ENCODE measurements at places on chromosomes 2 and 18. TPM values are rescaled to one million over a fixed set of nuclear protein-coding genes. Genes with fewer than 3 reads are reported as not detected.

- DNase-seq, result no peak
Measured at GRCh38 chr2:28692411-28692810, 59.2 kb upstream of the PPP1CB start.

DNA sequence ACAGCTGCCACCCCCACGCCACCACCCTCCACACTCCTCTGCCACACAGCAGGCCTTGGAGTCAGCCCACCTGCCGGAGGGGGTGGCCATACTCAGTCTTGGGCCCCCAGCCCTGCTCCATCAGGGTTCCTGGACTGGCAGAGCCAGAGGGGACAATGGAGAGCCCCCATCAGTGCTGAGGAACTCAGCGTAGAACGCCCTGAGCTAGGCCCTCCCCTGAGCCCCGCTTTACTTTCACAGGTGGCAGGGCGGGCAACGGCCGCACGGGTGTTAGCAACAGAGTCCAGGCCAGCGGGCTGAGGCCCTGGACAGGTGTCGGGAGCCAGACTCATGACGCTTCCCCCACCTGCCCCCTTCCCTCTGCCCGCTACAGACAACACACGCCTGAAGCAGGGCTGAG, 47.1 kb downstream of the FOSL2 start:
- no peak for DNase-seq

GRCh38 chr2:20618468-20618885, 32.4 kb downstream of the HS1BP3 start:
- DNase-seq, result no peak

DNA sequence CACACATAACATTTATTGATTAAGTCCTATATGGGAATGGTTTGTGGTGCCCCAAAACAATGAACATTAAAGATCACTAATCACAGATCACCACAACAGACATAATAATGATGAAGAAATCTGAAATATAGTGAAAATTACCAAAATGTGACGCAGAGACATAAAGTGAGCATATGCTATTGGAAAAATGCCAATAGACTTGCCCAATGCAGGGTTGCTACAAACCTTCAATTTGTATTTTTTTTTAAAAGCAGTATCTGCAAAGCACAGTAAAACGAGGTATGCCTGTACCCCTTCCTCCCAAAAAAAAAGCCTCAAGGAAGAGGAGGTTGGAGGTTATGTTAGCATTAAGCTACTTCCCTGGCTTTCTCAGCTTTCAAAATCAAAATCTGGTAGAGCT, 131.1 kb downstream of the RBMS1 start:
- DNase-seq, result no peak

DNA sequence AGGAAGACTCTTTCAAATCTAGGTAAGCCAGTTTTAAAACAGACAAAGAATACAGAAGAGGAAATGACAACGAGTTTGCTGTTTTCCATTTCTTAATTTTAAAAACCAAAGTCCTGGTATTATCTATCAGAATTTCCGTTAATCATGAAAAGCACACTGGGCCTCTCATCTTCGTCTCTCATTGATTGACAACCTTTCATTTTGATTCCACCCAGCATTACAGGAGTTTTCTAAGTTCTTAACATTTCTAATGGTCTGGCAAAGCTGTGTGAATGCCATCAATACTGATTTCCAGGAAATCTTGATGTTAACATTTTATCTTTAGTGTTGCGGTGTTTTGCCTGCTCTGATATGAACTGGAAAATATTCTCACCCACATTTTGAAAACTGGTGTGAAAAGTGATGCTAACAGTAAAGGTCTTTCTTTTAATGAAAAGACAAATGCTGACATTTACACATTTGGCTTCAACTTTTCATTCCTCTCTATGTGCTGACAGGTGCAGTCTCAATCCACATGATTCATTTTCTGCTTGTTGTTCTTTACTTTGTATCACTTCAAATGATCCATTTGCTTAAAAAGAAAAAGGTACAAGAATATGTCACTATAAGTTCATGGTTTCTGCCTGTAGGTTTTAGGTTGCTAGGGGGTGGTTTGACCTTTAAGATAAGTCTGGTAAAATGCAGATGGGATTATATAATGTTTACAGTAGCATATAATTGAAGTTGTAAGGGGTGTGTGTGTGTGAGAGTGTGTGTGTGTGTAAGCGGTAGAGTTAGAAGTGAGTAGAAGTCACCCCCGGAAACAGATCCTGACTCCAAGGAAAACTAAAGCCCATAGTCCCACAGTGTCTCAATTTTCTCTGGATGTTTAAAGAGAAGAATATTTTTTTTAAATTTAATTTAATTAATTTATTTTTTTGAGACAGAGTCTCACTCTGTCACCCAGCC, 29.5 kb downstream of the SCYGR8 start:
- DNase-seq, result no peak

DNA sequence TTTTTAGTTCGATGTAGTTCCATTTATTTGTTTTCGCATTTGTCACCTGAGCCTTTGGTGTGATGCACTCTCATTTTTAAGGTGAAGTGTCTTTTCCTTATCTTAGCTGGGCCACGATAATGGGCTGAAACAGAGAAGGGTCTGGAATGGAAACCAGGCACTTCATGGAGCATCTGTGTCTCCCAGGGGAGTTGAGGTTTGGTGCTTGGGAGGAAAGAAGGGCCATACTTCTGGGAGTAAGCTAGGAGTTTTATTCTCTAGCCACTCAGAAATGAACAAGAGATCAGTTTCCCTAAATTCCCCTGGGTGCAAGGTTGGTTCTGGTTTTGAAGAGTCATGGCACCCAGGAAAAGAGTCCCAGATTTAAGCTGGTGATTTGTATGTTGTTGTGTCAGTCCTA, 179.4 kb upstream of the CXCR4 start:
- DNase-seq, result peak; percentile 55

DNA sequence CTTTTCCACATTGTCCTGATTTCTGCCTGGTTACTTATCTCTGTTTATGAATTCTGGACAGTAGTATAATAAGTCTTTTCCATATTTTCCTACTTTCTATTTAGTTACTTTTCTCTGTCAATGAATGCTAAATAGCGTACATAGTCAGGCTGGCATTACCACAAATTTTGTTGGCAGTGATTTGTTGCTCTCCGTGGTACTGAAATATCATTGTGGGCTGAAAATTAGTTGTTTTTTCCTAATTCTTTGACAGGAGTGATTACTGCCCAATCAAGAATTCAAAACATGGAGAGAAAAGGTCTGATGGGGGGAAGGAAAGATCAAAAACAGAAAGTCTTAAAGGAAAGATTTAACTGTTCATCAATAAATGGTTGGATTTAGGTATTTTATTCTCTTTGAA, 7.7 kb upstream of the GALNT13 start:
- DNase-seq, result no peak

- no peak for DNase-seq
Measured at GRCh38 chr2:175709248-175709647, 292.8 kb downstream of the LNPK start.

DNA sequence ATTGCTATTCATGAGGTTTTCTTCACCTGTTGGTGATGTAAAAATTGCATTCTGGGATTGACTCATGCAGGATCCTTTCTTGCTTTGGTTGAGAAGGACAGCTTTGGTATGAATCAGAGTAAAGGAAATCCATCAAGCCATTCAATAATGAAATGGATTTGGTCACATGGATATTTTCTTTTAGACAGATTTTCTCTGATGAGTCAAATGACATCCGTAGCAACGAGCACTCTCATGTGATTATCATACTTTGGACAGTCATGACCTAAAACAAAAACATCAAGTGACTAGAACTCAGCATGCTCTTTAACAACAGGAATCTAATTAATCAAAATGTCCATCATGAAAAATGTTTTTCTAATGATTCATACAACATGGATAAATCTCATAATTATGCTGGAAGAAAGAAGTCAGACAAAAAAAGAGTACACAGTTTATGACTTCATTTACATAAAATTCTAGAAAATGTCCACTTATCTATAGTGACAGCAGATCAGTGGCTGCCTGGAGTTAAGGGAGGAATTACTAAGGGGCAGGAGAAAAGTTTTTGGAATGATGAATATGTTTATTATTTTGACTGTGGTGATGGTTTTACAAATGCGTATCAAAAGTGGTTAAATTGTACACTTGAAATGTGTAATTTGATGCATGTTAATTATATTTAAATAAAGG, 30.7 kb downstream of the TRAK2 start:
- DNase-seq, result no peak

DNA sequence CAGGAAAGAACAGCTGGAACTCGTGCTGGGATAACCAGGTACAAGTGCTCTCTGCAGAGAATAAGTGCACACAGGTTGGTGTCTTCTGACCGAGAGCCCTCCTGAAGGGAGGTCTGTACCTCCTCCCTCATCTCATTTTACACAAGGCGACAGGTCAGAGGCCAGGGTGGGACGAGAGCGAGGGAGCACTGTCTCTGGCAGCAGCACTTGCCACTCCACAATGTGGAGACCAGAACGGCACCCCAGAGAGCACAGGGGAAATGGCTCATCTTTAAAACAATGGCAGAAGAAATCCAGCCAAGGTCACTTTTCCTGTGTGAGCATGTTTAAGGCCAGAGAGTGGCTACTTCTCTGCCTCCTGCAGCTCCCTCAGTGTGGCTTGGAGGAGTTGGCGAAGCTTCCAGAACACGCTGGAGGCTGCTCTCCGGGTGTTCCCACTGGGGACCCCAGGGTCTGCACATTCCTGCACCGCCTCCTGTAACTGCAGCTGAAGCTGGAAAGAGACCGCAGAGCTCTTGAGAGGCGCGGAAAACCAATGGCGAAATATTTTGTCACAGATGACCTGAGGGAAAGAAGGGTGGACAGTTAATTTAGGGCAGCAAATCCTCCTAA, 20.8 kb downstream of the DIPK1C start:
- no peak for DNase-seq

GRCh38 chr2:172693037-172693436, 42.6 kb upstream of the RAPGEF4 start:
- no peak for DNase-seq

- DNase-seq, result no peak
Measured at GRCh38 chr18:75003039-75003438, 205.9 kb downstream of the PTGR3 start.

DNA sequence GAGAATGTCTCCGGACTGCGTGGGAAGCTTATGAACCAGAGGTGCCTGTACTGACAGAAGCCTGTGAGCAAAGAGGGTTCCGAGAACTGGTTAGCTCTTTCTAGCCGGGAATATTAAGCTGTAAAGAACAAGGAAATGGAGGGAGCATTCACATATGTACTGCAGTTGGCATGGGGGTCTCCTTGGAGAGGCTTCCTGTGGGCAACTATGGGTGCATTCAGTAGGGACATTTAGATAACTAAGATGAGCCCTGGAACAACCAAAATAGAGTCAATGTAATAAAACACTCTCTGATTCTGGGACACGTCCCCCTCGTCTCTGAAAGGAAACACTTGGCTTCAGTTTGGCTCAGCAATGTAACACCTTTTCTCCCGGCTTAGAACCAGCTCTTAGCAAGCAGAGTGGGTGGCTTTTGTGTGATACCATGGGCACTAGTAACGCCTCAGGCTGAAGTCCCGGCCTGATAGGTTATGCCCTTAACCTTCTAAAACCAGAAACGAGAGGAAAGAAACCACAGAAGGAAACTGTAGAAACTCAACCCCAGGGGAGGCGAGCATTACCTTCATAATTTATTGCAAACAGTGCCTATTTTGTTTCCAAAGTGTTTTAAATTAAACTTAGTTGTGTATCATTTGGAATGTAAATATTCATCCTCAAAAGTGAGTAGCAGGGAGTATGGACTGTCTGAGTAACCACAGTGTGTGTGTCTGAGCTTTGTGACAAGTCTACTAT, 48.8 kb upstream of the LPIN2 start:
- DNase-seq, result peak; percentile 86

DNA sequence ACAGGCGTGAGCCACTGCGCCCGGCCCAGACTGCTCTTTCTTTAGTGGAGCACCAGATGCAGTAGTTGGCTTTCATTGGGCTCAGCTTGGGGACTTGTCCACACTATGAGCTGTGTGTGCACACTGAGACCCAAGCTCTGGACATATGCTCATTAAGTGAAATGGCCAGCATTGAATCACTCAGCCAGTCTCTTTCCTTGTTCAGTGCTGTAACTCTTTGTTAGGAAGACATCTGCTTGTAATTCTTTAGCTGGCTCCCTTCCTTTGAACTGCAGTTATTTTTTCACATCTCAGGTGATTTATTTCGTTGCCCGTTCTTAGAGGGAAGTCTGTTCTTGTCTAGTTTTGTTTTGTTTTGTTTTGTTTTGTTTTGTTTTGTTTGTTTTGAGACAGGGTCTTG, 70.5 kb downstream of the CAB39 start:
- DNase-seq, result no peak

GRCh38 chr2:76050196-76050595, 339.5 kb upstream of the GCFC2 start:
- DNase-seq, result no peak

DNA sequence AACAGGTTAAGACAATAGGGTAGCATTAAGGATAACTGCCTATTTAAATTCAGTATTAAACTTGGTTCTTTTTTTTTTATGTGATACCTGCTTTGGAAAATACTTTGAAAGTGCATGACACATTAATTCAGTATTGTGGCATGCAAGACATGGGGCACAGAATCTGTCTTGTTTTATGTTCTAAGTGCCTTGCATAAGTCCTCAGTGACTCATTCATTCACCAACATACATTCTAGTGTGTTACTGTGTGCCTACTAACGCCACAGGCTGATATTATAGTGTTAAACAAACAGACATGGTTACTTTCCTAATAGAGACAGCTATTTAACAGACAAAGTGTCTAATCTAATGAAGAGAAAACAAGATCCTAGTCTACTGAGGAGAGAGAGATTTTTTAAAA, 91.7 kb downstream of the GCA start:
- DNase-seq, result no peak

DNA sequence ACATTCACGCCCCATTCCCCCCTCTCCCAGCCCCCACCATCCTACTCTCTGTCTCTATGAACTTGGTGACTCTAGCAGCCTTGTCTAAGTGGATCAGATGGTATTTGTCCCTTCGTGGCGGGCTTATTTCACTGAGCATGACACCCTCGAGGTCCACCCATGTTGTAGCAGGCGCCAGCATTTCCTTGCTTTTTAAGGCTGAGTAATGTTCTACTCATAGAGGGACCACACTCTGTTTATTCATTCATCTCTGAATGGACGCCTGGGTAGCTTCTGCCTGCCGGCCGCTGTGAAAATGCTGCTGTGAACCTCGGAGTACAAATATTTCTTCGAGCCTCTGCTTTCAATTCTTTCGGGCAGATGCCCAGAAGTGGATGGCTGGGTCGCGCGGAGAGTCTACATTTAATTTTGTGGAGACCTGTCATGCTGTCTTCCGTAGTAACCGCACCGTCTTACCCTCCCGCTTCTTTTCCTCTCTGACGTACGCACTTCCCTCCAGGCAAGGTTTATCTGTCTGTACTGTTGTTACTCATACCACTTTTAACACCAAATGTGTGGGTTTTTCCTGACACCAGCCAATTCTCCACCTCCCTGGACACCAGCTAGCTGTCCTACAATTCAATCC, 5.6 kb downstream of the CROCC2 start:
- DNase-seq, result no peak

DNAH6 gene
- total RNA-seq, result 0.13 TPM

TLX2 gene
- not detected for total RNA-seq

PTPRM gene
- total RNA-seq, result 62.7 TPM

C1GALT1C1L gene
- total RNA-seq, result 0.80 TPM

MAP4K4 gene
- 53.5 TPM for total RNA-seq

HOXD10 gene
- 0.42 TPM for total RNA-seq

SLC16A14 gene
- total RNA-seq, result 2.8 TPM

LYG1 gene
- not detected for total RNA-seq

MYO3B gene
- total RNA-seq, result 0.06 TPM

ANKRD62 gene
- total RNA-seq, result not detected

Data from esophagus muscularis mucosa (tissue), 4 donors.